ENCODE measurements at places on chromosomes 3 and 15.

GRCh38 chr15:64844576-64845145 is 2.9 kb downstream of the PLEKHO2 start:
- DNase-seq: no peak

GRCh38 chr3:73718326-73719110 is 93.8 kb upstream of the PDZRN3 start:
- no peak for DNase-seq

GRCh38 chr3:171497468-171497867 is 37.3 kb upstream of the TNIK start:
- no peak for DNase-seq

DNA sequence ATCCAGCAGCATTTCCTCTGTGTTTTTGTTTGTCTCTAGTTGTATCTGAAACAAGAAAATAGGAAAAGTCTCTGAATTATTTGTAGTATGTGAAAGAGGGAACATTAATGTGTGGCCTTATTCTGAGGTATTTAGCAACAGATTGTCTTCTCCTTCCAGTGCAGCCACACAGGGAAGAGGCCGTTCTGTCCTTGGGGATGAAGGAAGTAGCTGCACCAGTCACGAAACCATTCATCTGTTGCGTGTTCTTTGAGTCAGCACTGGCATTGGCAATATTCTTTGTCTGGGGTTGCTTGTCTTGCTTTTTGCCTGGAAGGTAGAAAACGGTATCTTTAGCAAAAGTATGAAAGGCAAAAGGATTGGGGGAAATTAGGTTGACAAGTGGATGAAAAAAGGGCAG is 91.6 kb downstream of the CDIN1 start:
- DNase-seq: no peak

- DNase-seq: no peak
These were observed 631 bp upstream of the CNBP start for GRCh38 chr3:129184396-129184657.

- no peak for DNase-seq
These were observed 118.8 kb upstream of the DAZL start for GRCh38 chr3:16723978-16724377.

DNA sequence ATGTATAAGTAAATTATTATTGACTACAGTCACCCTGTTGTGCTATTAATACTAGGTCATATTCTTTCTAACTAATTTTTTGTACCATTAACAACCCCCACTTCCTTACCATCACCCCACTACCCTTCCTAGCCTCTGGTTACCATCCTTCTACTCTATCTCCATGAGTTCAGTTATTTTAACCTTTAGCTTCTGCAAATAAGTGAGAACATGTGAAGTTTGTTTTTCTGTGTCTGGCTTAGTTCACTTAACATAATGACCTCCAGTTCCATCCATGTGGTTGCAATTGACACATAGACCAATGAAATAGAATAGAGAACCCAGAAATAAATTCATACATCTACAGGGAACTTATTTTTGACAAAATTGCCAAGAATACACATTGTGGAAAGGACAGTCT is 55.4 kb upstream of the CHRNB4 start:
- no peak for DNase-seq

GRCh38 chr3:153209596-153209995 is 47.6 kb downstream of the RAP2B start:
- DNase-seq: no peak

- DNase-seq: no peak
These were observed 120.5 kb downstream of the NUP210 start for GRCh38 chr3:13299531-13300155.

DNA sequence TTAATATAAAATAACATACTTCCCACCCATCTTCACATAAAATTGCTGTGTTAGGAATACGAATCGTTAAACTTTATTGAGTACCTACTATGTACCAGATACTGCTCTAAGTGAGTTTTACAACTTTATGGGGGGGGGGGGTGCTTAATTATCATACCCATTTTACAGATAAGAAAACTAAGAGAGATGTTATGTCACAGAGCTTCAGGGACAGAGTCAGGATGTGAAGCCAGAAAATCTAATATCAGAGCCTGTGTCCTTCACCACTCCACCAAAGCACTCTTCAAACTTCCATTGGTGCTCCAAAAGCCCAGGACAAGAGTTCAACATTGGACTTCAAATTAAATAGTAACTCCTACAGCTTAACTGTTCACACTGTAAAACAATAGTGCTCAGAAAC is 8.6 kb downstream of the LINS1 start:
- DNase-seq: no peak

DNA sequence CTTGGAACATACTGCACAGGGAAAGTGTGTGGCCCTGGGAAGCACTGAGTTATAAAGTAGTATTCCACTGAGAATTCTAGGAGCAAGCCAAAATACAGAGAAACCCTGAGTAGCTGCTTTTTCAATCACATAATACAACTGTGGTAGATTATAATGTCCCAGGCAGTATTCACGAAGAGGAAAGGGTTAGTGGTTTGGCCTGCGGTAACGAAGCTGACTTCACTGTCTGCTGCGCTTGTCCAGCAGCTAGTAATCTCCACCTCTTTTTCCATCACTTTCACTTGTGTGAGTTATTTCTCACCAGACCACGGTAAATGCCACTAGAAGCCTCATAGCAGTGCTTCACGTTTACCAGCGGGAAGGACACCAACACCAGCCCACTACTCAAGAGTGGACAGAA is 34.4 kb downstream of the RPL39L start:
- no peak for DNase-seq

- DNase-seq: no peak
These were observed 220.5 kb upstream of the SATB1 start for GRCh38 chr3:18645619-18646018.

- DNase-seq: no peak
These were observed 360.1 kb downstream of the LSAMP start for GRCh38 chr3:116084999-116085791.

- DNase-seq: no peak
These were observed 347 bp downstream of the HACL1 start for GRCh38 chr3:15601046-15601398.

GRCh38 chr3:150292891-150293290 is 115.2 kb upstream of the TSC22D2 start:
- DNase-seq: no peak

DNA sequence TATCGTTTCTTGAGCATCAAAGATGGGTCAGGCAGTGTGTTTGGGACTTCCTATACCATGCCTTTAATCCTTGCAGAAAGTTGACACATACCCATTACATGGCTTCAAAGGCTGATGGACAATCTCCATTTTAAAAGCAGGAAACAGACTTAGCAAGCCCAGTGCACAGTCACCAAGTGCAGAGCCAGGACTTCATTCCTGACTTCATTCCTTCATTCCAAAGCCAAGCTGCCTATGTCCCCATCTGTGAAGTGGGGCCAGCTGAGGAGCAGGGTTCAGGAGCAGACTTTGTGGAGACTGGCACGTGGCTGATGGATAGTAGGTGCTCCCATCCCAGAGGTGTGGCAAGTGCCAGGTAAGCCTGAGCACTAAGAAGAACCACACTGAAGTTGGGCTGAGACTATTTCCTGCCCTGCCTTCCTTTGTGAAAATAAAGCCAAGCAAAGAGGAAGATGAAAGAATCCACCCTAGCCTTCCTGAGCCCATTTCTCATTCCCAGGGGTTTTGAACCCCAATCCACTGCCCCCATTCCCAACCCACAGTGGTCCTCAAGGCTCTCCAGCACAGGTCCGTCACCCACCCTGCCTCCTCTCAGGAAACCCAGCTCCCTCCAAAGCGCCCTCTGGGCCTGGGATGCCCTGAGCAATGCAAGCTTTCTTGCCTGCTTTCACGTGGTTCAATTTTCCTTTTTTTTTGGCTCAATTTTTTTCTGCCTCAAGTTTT is 1.8 kb downstream of the CX3CR1 start:
- no peak for DNase-seq

- DNase-seq: no peak
These were observed 68.6 kb downstream of the CDC25A start for GRCh38 chr3:48119505-48120193.

- DNase-seq: no peak
These were observed 82.6 kb downstream of the PCCB start for GRCh38 chr3:136332776-136333175.

All from CMK (cell line).